Stimulated activated CD4-positive, alpha-beta T cell treated with anti-CD3 and anti-CD28 coated beads, Interleukin-4, amount 100 ng/mL, for 24 hours (primary cell): ENCODE measurements at places on chromosomes 6 and 20.

- no peak for DNase-seq
Measured at GRCh38 chr6:100322886-100323285, 141.8 kb downstream of the SIM1 start.

DNA sequence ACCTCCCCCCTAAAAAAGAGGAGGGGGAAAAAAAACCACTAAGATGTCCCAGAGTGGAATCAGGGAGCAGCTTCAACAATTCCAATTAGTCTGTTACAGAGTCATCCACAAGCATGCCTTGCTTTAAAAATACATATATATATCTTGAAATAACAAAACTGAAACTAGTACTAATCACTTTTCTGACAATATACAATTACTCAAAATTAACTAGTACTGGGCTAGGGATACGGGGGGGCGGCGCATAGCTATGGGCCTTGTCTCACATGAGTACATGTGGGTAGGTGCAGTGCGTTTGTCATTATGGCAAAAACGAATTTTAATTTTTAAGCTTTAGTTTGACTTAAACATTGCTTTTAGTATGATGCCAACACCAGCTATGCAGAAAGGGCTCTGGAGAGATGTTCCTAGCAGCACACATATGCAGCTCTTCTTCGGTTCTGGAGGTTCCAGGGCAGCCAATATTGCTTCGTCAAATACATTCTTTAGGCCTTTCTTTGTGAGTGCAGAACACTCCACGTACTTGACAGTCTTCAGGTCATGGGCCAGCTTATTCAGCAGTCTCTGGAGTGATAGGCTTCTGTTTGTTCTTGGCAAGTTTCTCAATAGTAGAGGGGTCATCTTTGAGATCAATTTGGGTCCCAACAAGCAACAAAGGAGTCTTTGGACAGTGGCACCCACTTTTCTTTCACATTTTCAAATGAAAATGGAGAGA, 38.8 kb downstream of the ITCH start:
- DNase-seq: peak; percentile 39

GRCh38 chr6:18845896-18846295, 458.7 kb downstream of the RNF144B start:
- no peak for DNase-seq

DNA sequence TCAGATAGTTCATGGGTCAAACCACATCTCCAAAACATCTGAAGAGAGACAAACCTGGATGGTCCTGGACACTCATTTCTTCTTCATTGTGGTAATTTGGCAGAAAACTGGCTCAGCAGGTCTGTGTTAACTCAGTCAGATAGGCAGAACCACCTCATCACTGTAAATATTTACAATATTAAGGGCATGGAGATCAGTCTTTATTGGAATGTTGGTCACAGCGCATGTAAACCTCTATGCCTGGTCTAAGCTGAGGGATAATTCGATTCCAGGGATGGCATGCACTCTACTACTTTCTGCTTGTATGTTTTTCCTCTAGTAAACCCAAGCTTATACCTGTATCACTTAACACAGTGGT, 4.0 kb upstream of the TBC1D7 start:
- no peak for DNase-seq

GRCh38 chr6:37482606-37483251, 17.0 kb downstream of the CCDC167 start:
- DNase-seq: no peak

DNA sequence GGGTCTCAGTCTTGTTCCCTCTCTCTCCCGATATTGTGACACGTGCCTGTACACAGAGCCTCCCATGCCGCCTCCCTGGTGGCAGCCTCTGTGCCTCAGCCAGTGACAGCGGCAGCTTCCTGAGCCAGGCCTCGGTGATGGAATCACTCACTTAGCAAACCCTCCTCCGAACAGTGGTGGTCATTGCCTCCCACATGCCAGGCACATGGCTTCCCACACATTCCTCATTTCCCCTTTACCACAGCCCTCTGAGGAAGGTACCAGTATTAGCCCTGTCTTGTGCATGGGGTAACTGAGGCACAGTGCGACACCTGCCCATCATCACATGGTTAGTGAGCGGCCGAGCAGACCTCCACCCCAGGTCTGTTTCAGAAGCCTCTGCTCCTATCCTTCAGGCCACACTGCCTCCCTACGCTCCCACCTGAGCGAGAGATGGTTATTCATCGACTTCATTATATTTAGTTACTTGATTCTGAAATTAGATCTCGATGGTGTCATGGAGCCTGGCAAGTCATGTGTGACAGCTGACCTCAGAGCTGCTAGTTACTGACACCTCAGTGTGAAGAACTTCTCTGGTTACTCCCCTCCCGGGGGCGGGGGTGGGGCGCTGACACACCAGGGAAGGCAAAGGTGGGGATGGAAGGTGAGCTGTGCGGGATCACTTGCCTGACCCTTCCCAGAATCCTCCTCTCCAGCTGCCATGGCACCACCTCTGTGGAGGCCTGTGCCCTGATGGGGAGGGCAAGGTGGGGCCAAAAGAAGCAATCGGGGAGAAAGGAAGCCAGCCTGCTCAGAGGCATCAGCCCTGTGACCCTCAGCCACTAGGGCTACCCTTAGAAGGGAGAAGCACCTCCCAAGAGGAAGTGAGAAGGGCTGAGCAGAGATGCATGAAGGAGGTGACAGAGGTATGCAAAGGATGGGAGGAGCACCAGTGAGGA, 17.9 kb downstream of the MDGA1 start:
- no peak for DNase-seq

DNA sequence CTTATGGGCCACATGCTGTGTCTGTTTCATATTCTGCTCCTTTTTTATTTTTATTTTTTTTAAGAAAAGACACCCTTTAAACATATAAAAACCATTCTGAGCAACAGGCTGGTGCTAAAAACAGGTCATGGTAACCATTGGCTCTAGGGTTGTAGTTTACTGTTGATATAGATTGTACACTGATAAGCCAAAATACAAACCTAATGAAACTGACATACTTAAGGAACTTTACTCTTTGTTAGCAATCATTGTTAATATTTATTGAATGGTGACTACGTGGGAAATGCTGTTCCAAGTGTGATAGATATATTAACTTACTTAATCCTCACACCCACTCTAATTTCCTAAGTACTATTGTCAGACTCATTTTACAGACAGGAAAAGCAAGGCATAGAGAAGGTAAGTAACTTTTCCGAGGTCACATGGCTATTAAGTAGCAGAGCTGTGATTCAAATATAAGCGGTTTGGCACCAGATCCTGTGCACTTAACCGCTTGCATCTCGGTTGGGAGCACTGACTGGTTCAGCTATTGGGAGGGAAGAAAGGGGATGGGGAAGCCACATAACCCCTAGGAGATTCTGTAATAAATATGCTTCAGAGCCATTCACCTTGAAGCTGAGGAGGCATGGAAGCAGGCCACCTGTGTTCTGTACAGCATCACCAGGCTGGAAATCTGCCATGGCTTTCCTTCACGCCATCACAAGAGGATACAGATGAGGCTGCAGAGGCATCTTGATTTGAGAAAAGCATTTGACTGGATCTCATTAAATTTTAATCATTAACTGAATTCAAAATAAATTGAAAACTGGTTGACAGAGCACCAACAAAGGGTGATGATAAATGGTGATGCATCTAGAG, 4.9 kb downstream of the TRAF3IP2 start:
- no peak for DNase-seq

DNA sequence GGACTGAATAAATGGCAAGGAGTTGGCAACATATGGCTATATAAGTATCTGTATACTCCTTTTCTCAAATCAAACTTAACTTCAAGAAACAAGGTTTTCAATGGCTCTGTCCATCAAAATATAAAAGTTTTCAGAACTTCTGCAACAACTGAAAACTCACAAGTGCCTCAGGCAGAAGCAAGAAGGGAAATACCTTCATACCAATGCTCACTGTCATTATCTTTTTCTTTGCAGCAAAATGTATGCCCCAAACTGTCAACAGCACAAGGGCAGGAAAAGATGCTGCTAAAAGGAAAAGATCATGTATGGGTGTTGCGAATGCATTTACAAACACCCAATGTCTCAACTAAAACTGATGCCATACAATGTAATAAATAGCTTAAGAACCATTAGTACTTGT, 45.9 kb downstream of the PTPRK start:
- no peak for DNase-seq

- no peak for DNase-seq
Measured at GRCh38 chr6:169850154-169850553, 98.7 kb downstream of the ERMARD start.

DNA sequence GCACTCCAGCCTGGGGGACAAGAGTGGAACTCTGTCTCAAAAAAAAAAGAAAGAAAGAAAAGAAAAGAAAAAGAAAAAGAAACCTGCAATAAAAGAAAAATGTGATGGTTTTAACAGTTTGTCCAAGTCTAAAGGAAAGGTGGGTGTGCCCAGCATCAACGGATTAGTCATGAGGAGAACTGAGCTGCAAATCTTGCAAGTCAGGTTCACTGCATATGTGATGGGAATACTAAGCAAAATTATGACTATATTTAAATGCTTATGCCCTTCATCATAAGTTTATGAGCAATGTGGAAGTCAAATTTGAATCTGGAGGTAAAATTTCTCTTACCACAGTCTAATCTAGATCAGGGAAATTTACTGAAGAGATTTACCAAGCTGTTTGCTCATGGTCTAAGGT, 13.1 kb upstream of the CDK19 start:
- no peak for DNase-seq

DNA sequence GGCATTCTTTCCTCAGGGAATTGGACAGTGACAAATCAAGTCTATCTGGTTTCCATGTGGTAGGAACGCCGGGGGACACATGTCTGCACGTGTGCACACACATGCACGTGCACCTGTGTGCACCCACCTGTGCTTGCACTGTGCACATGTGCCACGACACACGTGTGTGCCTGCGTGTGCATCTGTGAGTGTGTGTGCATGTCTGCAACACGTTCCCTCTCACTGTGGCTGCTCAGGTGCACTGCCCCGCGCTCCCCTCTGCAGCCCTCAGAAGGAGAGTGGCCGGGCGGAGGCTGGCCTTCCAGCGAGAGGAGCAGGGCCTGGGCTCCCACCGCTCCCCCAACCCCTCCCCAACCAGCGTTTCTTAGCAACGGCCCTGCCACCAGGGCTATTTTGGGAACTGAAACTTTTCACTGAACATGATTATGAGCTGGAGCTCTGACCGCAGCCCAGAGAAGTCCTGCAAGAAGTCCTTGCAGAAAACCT, 147.8 kb downstream of the PHACTR3 start:
- no peak for DNase-seq

- DNase-seq: no peak
Measured at GRCh38 chr6:139175389-139175948, 40.6 kb downstream of the HECA start.

- no peak for DNase-seq
Measured at GRCh38 chr20:19971116-19971515, 46.0 kb upstream of the NAA20 start.

DNA sequence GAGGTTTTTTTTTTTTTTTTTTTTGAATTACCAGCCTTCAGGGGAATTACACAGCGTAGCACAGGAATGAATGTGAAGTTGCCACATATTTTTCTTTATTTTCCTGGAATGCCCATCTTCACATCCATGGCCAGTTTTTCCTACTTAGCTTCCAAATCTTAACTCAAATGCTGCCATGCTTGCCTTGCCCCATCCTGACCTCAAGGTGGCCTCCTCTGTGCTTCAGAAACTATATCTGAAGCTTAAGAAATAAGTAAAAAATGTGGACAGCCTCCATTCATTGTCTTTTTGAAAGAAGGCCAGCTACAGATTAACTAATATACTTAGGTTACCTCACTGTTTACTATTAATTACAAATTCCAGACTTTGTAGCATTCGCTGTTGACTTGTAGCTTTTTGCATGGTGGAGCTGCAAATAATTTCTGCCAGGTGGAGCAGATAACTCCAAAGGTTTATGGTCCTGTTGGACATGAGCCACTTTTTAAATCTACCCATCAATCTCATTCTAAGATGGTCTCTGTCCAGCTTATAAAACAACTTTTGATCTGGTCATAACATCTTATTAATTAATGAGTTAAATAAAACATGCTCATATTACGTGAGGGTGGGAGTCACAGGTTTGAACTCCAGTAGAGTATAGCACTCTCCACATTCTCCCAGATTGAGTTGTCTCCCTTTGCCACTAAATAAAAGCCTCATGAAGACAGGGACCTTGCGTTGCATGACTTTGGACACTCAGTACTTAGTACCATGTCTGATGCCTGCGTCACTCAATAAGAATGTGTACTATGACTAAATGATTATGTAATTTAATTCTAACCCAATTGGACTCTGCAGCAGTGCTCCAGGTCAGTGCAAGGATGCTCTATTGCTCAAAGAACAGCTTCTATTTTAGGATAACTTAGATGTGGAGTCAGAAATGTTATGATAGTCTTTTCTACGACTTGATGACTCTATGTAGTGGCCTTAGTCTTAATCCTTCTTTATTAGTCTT, 678.6 kb upstream of the CITED2 start:
- DNase-seq: no peak

- no peak for DNase-seq
Measured at GRCh38 chr20:25508083-25508770, 77.1 kb downstream of the NINL start.

DNA sequence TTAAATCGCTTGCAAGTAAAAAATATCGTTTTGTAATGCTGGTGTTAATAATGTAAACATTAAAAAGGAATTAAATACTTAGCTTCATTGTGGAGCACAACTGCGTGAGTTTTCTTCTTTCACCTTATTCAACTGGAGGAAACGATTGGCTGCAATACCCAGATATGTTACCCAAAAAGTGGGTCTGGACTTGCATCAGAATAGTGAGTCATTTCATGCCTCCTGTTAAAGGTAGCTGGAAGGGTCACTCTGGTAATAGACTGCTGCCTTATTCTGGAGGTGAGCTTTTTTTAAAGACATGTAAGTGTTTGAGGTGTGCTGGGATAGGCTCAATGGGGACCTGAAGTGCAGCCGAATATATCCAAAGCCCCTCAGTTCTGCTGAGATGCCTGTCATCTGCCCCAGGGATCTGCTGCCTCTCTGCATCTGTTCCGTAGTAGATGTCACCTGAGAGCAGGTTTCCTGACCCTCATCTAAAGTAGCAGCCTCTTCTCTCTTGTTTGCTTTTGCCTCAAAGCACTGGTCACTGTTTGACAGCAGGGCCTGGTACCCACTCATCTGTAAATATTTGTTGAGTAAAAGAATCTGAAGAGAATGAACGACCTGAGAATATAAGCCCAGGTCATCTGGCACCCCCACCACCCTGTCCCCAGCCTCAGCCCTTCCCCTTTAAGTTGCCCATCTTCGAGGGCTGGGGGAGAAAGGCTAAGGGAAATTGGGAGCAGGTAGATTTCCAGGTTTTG, 5.6 kb upstream of the UQCC2 start:
- no peak for DNase-seq

DNA sequence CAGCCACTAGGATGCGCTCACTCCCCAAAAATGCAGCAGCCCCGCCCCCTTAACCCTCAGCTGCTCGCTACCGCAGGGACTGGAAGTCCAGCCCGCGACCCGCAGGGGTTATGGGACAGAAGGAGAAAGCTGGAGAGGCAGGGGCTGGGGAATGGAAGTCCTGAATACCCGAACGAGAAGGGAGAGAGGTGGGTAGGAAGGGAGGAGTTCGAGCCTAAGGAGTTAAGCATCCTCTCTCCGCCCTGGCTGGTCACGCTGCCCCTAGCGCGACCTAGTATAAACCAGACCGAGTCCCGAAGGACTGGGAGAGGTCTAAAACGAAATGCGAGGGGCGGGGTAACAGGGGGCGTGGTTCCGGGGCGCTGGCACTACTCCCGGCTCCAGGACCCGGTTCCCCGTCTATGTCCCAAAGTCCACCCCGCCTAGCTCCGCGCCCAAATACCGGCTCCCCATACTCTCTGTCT, 448 bp upstream of the DDAH2 start:
- peak; percentile 80 for DNase-seq
